ENCODE measurements at places on chromosomes 3 and 15.

GRCh38 chr3:187015903-187016638 lies 85.7 kb downstream of the ST6GAL1 start:
- DNase-seq = no peak

GRCh38 chr15:41564286-41564959 lies 5.4 kb downstream of the TYRO3 start:
- peak; percentile 67 for DNase-seq

- peak; percentile 36 for DNase-seq
These were observed 127.7 kb upstream of the DLG1 start for GRCh38 chr3:197426121-197426566.

GRCh38 chr3:36741285-36741684 lies 23.1 kb downstream of the DCLK3 start:
- peak; percentile 4 for DNase-seq

DNA sequence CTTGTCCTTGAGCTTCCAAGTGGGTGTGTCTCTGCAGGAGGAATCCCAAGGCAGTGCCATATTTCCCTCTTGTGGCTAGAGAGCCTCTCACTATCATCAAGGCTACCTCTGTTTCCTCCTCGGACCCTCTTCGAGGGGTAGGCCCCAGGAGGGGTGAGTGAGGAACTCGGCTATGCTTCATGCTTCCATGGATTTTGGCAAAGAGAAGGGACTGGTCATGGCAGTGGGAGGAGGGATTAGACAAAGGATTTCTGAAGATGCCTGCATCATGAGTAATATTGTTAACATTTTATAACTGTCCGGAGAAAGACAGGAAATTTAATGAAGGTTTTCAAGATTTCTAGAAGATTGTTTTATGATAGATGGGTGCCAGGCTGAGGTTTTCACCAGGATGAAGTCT lies 241.5 kb downstream of the CLSTN2 start:
- peak; percentile 14 for DNase-seq

- no peak for DNase-seq
These were observed 47.4 kb downstream of the EXOG start for GRCh38 chr3:38543586-38543985.

GRCh38 chr3:11637901-11638458 lies 5.7 kb downstream of the VGLL4 start:
- DNase-seq = peak; percentile 68

- no peak for DNase-seq
These were observed 218.0 kb downstream of the XXYLT1 start for GRCh38 chr3:195052939-195053338.

DNA sequence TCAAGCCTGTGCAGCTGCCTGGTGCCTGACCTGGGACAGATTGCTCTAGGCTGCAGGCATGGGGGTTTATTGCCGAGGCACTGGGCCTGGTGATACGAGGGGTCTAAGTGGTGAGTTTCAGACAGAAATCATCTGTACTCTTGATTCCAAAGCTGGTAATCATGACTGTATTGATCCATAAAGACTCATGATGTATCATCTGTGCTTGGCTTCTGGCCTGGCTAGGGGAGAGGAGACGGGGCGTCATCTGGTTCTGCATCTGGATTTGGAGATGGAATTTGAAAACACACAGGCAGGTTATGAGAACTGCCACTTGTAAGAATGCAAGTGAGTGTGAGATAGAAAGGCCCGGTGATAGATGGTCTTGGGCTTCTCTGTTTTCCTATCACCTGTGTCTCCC lies 337.4 kb upstream of the C2CD4B start:
- DNase-seq = no peak

DNA sequence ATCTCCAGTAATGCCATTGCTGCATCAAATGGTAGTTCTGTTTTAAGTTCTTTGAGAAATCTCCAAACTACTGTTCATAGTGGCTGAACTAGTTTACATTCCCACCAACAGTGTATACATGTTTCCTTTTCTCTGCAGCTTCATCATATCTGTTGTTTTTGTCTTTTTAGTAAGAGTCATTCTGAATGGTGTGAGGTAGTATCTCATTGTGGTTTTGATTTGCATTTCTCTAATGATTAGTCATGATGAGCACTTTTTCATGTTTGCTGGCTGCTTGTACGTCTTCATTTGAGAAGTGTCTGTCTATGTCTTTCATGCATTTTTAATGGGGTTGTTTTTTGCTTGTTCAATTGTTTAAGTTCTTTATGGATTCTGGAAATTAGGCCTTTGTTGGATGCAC lies 10.2 kb upstream of the GCSAM start:
- no peak for DNase-seq

DNA sequence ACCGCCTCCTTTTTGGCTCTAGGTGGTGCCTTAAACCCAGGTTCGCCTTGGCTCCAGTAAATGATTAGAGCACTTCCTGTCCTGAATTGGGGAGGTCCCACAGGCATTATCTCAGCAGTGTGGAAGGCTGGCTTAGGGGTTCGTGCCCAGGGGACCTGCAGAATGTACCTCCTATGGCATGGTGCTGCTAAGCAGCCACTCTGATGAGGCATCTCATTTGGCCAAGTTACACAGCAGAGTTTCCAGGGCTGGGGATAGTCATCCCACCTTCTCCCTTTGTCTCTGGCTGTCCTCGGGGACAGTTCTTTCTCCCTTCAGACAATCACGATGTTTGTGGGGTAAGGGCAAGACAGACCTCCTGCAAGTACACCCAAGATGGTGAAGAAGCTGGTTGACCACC lies 371.2 kb downstream of the VPS13C start:
- no peak for DNase-seq

GRCh38 chr3:152225201-152225600 lies 43.5 kb upstream of the MBNL1 start:
- DNase-seq = no peak

DNA sequence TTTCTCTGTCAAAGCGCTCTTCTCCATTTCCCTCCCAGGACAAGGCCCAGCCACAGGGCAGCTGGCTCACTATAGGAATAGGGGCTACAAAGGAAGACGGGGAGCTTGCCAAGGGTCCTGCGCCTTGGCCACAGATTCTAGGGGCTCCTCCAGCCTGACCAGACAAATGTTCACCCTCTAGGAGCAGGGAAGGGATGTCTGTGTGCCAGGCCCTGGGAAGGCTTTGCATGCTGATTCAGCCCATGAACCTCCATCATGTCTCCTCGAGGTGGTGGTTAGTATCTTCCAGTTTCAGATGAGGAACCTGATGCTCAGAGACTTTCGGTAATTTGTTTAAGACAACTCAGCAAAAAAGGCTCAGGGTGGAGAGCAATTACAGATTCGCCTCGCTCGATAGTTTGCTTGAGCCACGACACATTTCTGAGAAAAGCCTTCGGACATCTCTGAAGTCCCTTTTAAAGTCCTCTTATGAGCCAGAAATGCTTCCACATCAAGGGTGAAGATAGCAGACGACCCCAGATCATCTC lies 110.0 kb downstream of the XXYLT1 start:
- no peak for DNase-seq

DNA sequence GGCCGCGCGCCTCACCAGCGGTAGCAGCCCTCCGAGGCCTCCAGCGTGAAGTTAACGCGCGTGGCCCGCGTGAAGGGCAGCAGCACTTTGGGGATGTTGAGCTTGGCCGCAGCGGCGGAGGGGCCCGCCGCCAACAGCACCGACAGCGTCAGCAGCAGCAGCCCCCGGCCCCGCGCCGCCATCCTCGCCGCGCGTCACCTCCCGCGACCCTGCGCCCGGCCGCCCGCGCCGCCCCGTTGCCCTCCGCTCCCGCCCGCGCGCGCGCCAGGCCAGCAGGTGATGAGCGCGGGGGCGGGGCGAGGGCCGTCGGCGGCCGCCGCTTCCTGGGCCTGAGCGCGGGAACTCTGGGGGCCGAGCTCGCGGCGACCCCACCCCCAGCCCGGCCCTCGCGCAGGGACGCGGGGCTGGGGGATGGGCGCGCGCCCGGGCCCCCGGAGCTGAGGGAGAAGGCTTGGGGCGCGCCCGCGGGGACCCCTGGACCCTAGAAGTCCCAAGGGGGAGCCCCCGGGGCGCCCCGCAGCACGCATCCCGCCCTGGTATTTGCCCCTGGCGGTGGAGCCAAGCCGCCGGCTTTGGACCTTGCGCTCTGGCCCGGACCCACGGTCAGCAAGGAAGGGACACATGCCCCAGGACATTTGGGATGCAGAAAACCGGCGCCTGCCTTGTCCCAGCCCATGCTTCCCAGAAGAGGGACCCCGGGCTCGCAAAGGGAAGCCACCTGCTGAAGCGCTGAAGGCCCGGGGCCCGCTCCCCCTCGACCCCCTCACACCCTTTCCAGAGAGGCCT lies at the start of gene NUP210:
NUP210 (minus strand) TSS at position 278 of the 786 bp plus-strand sequence; CDS start at position 182, 96 bp downstream.
- DNase-seq = no peak

DNA sequence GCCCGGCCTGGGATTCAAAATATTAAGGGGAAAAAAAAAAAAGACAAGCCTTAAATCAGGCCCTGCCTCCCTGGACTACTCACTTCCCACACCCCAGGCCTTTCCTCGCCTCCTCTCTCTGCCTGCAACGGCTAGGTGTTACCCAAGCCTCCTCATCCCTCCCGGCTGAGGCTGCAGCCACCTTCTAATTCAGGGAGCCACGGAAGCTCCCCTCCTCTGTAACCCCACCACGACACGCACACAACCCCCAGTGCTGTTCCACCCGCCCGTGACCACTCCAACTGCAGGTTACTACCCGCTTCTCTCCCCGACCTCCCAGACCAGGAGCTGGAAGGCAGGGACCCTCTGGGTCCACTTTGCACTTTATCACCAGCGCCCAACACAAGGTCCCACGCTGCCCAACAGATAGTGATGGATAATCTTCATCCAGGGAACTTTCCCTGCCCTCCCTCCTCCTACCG lies 936 bp downstream of the KIF7 start:
- peak; percentile 38 for DNase-seq

GRCh38 chr3:81909796-81910195 lies 148.4 kb upstream of the GBE1 start:
- DNase-seq = no peak

- no peak for DNase-seq
These were observed 149.3 kb upstream of the CTDSPL start for GRCh38 chr3:37712421-37712820.

DNA sequence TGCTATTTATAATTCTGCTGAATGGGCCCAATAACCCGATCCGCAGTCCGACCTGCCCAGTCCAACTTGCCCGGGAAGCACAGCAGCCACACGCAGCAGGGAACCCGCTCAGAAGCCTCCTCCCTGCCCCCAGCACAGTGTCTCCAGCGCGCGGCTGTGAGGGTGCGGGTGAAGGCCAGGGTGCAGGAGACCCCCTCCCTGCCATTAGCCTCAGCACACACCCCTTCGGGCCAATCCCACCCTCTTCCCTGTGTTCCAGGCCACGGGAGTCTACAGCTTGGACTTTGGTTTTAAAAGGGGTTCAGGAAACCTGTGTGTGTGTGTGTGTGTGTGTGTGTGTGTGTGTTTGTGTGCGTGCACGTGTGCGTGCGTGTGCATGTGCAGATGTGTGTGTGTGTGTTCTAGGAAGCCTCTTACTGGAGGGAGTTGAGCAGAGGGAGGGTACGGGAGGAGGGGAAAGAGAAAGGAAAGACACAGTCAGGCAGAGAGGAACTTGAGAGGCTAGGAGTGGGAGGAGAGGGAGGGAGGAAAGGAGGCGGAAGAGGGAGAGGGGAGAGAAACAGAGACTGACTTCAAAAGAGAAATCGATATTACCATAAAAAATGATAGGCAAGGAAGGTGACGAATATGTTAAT lies 34.2 kb downstream of the ATP2B2 start:
- DNase-seq = peak; percentile 11

DNA sequence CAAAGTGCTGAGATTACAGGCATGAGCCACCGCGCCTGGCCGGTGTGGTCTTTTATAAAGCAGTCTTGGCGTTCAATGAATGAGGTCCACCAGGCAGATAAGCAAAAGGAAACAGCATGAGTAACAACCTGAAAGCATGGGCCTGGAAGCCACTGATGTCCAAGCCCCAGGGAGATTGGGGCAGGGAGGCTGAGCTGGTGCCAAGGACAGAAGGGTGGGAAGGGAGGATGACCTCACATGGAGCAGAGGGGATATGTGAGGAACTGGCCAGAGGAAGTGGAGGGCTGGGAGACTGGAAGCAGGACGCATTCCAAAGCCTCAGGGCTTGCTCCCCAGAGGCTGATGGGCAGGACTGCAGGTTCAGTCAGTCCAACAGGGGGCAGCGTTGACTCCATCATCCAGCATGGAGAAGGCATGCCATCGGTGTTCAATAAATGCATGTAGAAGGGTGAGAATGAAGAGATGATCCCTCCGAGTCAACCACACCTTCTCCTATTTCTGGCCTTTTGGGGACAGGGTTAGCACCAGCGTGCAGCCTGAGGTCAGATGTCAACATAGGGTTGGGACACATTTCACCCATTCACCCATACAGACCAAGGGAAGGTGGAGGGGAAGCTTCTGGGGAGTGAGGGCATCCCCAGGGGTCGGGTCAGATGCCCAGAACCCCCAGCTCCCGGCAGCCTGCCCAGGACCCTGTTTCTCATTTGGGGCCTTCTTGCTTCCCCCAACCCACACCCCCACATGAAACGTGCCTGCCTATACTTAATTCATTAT lies 14.8 kb downstream of the MYL3 start:
- peak; percentile 97 for DNase-seq

- peak; percentile 88 for DNase-seq
These were observed 147.3 kb upstream of the UBE2E2 start for GRCh38 chr3:23055733-23056376.

DNA sequence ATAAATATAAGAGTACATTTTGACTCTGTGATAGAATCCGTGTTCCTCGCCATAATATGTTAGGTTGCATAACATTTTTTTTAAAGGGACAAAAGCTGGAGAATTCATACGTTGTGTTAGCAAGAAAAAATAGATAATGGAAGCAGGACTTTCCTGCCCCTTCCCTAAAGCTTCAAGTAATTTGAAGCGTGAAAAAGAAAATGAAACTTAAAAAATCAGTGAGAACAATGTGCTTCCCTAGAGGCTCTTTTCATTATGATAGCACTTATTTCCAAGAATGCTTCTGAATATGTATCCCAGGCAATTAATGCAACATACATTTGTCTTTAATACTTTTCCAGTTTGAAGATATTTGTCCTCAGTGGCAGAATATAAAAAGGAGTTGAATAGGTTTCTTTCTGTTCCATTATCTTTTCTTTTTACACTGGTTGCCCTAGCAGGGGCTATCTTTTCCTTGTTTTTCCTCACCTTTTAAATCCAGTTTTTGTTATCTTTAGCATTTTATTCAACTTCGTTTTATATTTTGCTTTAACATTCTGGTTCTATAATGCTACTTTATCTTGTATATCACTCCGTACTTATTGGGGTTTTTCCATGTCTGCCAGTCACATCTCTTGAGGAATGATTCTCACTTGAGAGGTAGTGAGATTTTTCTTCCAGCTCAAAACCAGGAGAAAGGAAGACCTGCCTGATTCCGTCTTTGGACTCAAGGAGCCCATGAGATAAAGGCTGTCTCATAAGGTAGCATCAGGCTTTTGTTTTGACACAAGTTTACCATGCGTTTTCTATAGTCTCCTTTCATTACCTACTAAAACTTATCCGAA lies 113.8 kb downstream of the MBNL1 start:
- DNase-seq = peak; percentile 44

DNA sequence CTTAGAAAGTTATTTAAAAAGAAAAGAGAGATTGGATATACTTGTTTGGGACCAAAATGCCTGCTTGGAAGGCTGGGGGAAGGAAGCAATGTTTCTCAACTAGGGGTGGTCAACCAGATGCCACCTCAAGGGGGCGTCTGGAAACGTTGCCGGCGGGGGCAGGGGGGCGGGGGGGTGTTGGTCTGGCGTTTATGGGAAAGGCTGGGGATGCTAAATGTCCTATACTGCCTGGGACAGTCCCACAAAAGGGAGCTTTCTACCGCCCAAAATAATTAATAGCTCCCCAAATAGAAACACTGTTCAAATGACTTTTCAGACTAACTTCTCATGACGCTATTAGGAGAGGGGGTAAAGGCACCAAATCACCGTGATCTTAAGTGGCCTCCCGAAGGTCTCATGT lies 2.2 kb downstream of the POLG start:
- peak; percentile 29 for DNase-seq

GRCh38 chr15:49902685-49903501 lies 216.1 kb downstream of the ATP8B4 start:
- peak; percentile 80 for DNase-seq

All from fibroblast of pulmonary artery (primary cell).